ENCODE measurements at places on chromosomes 16 and 17. TPM values are rescaled to one million over a fixed set of nuclear protein-coding genes. Genes with fewer than 3 reads are reported as not detected.

DNA sequence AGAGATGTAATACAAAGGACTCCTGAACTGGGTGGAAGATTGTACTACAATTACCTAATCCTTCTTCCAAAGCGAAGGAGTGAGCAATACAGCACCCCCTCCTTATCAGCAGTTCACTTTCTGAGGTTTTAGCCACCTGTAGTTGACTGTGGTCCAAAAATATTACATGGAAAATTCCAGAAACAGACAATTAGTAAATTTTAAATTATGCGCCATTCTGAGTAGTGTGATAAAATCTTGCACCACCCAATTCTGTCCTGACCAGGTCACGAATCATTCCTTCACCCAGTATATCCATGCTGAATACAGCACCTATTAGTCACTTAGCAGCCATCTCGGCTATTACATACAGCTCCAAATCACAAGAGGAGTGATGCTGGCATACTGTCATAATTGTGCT, 23.2 kb downstream of the VPS53 start:
- H3K4me3 ChIP-seq = no peak overlapping the region
- H3K4me1 ChIP-seq = peaks cover 28% of the 10 kb centered on the region
- peaks cover 21% of the 10 kb centered on the region for H3K36me3 ChIP-seq
- no peak overlapping the region for H3K27ac ChIP-seq

ALKBH5 gene
- total RNA-seq = 88.8 TPM

GRCh38 chr17:14323522-14323981, 22.7 kb downstream of the HS3ST3B1 start:
- DNase-seq = no peak
- no peak overlapping the region for H3K27ac ChIP-seq
- peaks cover 21% of the 10 kb centered on the region for H3K27me3 ChIP-seq
- H3K4me1 ChIP-seq = peaks cover 34% of the 10 kb centered on the region
- peaks cover 9% of the 10 kb centered on the region for H3K36me3 ChIP-seq
- H3K4me3 ChIP-seq = no peak overlapping the region

DNA sequence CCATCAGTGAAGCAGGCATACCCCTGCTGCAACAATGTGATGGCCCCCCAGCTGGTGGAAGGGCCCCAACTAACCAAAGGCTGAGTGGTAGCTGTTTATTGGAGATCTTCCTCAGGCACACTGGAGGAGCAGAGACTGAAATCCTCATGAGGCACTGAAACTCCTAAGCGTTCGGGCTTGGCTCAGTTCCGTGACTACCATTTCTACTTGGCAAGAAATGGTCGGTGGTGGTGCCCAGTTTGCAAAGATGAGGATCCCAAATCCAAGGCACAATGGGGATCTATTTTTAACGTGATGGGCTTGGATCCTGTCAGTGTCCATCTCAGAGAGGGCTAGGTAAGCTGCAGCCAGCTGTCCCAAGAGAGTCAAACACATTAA, 82.8 kb downstream of the TNFRSF13B start:
- H3K36me3 ChIP-seq = no peaks in the 10 kb centered on the region
- DNase-seq = no peak
- no peak overlapping the region for H3K4me3 ChIP-seq
- no peaks in the 10 kb centered on the region for H3K4me1 ChIP-seq

DNA sequence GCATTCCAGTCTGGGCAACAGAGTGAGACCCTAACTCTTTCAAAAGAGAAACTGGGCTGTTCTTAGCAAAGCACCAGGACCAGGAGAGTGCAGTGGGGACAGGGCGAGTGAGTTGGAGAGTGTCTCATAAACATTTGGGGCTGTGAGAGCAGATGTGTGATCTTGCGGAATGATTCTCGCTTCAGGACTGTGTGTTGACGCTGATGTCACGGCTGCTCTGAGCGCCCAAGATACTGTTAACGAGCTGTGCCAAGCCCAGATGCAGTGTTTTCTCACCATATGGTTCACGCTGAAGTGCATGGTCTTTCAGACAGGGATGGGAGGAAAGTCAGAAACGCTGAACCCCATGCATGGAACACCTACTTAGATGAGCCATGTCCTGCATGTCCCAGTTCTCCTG, 438.2 kb downstream of the HS3ST4 start:
- H3K4me3 ChIP-seq = no peak overlapping the region
- DNase-seq = no peak
- H3K27ac ChIP-seq = no peak overlapping the region
- H3K27me3 ChIP-seq = peaks cover 13% of the 10 kb centered on the region

- no peaks in the 10 kb centered on the region for H3K36me3 ChIP-seq
- peaks cover 18% of the 10 kb centered on the region for H3K27me3 ChIP-seq
- H3K4me1 ChIP-seq = peaks cover 11% of the 10 kb centered on the region
- H3K27ac ChIP-seq = no peak overlapping the region
These were observed 824 bp downstream of the SOX8 start for GRCh38 chr16:982145-983043.

DNA sequence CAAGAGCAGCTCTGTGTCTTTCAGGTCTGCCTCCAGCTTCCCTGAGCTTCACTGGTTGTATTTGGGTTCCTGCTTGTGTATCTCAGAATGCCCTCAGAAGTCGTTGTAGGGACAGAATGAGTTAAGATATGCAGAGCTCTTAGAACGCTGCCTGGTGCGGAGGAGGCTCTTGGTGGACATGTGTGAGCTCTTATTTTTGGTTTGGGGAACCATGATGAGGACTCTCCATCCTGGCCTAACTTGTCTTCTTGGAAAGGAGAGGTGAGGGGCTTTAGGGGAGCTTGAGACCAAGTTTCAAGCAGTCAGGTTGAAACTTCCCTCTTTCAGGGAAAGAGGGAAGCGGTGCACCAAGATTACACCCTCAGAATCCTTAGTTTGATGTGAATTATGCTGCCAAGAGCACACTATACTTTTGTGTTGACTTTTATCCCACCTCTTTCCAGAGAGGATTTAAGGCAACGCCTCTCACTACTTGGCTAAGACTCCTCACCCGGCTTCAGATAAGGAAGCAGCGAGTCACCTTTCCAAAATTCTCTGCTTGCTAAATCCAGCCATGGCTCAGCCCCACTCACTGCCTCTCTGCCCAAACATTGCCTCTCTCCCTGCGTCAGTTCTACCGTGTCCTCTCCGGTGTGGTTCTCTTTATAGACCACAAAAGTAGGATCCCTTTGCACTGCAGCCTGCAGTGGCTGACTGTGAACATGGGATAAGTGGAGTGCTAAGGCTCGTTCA, 12.7 kb downstream of the CDK5RAP3 start:
- H3K4me1 ChIP-seq = peaks cover 32% of the 10 kb centered on the region
- no peak overlapping the region for H3K27ac ChIP-seq
- H3K4me3 ChIP-seq = no peak overlapping the region

- peaks cover 5% of the 10 kb centered on the region for H3K36me3 ChIP-seq
- DNase-seq = no peak
- H3K4me3 ChIP-seq = no peak overlapping the region
- no peak overlapping the region for H3K27ac ChIP-seq
- H3K27me3 ChIP-seq = peaks cover 10% of the 10 kb centered on the region
These were observed 38.8 kb downstream of the HEATR6 start for GRCh38 chr17:60039847-60040442.

GRCh38 chr16:15643946-15644250, 944 bp upstream of the MARF1 start:
- peak overlapping the region; percentile 93 for H3K27ac ChIP-seq
- H3K4me3 ChIP-seq = peak overlapping the region; percentile 93
- DNase-seq = no peak
- H3K4me1 ChIP-seq = peaks cover 25% of the 10 kb centered on the region
- H3K27me3 ChIP-seq = no peaks in the 10 kb centered on the region

DNA sequence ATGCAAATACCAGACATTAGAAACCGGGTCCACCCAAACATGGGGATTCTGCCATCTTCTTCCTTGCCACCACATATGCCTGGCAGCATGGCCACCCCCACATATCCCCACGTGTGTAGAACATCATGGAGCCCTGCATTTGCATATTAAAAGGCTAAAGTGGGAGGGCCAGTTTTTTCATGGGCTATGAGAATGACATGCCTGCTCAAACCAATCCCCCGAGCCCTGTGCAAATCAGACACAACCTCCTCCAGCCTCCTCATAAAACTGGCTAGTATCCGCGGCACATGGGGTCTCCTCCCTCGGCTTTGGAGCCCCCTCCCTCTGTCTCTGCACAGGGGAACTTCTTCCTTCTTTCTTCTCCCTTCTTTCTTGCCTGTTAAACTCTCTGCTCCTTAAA, 174.9 kb upstream of the WSCD1 start:
- H3K27me3 ChIP-seq = peaks cover 24% of the 10 kb centered on the region
- H3K27ac ChIP-seq = no peak overlapping the region
- H3K4me1 ChIP-seq = peaks cover 29% of the 10 kb centered on the region
- H3K36me3 ChIP-seq = no peaks in the 10 kb centered on the region
- no peak for DNase-seq

DNA sequence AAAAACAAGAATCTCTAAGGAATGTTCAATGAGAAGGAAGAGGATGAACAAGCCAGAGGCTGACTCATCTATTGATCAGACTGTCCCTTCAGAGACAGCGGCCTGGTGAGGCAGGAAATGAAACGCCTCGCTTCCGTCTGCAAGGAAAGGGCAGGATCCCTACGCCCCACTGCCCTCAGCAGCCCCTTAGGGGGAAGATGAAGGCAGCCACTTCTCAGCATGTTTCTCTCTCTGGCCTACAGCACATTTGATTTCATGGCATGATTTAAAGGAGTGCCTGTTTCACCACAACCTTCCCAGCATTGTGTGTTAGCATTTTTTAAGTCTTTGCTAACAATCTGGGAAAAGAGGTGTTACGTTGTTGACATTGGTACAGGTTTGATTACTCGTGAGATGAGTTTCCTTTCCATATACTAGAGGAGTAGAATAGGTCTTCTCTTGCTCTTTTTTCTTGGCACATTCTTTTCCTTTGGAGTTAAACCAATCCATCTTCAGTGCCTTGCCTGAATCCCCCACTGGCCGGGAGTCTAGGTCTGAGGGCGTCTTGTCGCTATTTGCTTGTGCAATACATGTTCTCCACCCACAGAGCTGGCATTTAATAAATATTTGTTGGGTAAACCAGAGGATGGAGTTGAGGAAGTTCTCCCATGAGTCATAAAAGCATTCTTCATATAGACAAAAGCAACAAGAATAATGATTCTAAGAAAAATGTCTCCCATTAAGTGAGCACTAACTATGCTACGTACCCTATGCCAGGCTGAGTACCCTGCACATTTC, 47.4 kb downstream of the RBFOX3 start:
- no peaks in the 10 kb centered on the region for H3K36me3 ChIP-seq
- H3K4me3 ChIP-seq = no peak overlapping the region
- no peak overlapping the region for H3K27ac ChIP-seq
- peaks cover 30% of the 10 kb centered on the region for H3K27me3 ChIP-seq

GRCh38 chr17:17304521-17304985, 1.4 kb downstream of the NT5M start:
- no peak overlapping the region for H3K27ac ChIP-seq
- no peak for DNase-seq
- H3K4me1 ChIP-seq = peaks cover 12% of the 10 kb centered on the region
- H3K4me3 ChIP-seq = peak overlapping the region; percentile 84
- peaks cover 4% of the 10 kb centered on the region for H3K36me3 ChIP-seq

C17orf50 gene
- not detected for total RNA-seq

GRCh38 chr17:42459256-42459800, 650 bp downstream of the ATP6V0A1 start:
- H3K4me3 ChIP-seq = peak overlapping the region; percentile 96
- H3K36me3 ChIP-seq = peaks cover 7% of the 10 kb centered on the region
- DNase-seq = no peak
- H3K4me1 ChIP-seq = peaks cover 43% of the 10 kb centered on the region
- H3K27me3 ChIP-seq = no peaks in the 10 kb centered on the region

DNA sequence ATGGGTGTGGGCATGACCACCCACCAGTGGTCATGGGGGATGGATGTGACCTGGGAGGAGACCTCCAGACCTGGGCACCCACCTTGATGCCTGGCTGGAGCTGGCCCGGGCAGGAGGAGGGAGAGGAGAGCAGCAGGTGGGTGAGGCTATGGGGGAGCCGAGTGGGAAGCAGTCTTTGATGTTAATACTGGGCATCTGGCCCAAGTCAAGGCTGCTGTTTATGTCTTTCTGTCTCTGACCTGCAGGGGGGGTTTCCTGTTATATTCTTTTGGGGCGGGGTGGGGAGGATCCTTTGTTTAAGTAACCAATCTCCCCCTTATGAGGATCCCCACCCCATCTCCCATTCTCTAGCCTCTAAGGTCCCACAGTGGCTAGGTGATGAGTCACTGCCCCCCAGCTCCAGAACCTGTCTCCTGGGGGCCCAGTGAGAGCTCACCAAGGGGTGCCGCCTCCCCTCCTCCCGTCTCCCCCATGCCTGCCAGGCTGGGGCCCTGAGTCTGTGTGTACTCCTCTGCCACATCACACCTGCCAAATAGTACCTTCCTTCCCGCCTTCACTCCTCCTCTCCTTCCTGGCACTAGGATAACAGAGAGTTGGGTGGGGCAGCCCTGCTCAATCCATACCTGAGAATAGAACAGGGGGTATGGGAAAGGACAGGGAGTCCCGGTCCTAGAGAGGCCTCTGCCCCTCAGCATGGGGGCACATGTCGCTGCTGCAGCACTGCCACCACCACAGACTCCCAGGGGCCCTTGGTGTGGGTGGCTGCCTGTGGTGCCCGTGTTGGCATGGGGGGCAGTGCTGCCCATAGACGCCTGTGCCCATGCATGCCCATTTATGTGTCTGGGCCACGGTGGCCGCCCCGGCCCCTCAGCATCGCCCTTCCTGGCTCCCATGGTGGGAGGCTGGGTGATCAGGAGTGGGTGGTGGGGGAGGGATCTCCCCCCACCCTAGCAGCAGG, 7.3 kb downstream of the THRA start:
- H3K4me3 ChIP-seq = peak overlapping the region; percentile 74
- no peaks in the 10 kb centered on the region for H3K27me3 ChIP-seq
- DNase-seq = no peak
- H3K4me1 ChIP-seq = peaks cover 59% of the 10 kb centered on the region

- no peak overlapping the region for H3K4me3 ChIP-seq
- DNase-seq = no peak
- no peak overlapping the region for H3K27ac ChIP-seq
- H3K36me3 ChIP-seq = peaks cover 13% of the 10 kb centered on the region
- H3K27me3 ChIP-seq = no peaks in the 10 kb centered on the region
- peaks cover 52% of the 10 kb centered on the region for H3K4me1 ChIP-seq
These were observed 21.3 kb upstream of the MRPS23 start for GRCh38 chr17:57871155-57871554.

DNA sequence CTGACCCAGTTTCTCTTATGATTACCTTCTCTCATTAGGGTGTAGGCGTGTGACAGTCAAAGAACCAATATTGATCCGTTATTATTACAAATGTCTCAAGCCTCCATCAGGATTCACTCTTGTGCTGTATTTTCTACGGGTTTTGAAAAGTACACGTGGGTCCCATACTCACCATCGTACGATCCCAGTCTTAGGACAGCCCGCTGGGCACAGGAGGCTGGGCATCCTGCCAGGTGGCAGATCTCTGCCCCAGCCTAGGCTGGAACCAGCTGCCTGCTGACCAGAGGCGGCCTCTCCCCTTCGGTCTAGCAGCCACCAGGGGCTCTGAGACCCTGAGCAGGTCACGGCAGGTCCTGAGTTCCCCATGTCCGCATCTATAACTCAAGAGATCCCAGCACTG, 2.0 kb upstream of the METRNL start:
- peak overlapping the region; percentile 54 for H3K4me3 ChIP-seq
- H3K4me1 ChIP-seq = peaks cover 7% of the 10 kb centered on the region
- peaks cover 32% of the 10 kb centered on the region for H3K27me3 ChIP-seq

Measured in type B pancreatic cell (in vitro differentiated cells).